ENCODE measurements at places on chromosomes 6 and 20.

- DNase-seq = no peak
Measured at GRCh38 chr6:87378947-87379346, 28.8 kb upstream of the CFAP206 start.

- no peak for DNase-seq
Measured at GRCh38 chr6:167934426-167934864, 63.0 kb upstream of the KIF25 start.

GRCh38 chr6:135181333-135182070, 394 bp downstream of the MYB start:
- no peak for DNase-seq

DNA sequence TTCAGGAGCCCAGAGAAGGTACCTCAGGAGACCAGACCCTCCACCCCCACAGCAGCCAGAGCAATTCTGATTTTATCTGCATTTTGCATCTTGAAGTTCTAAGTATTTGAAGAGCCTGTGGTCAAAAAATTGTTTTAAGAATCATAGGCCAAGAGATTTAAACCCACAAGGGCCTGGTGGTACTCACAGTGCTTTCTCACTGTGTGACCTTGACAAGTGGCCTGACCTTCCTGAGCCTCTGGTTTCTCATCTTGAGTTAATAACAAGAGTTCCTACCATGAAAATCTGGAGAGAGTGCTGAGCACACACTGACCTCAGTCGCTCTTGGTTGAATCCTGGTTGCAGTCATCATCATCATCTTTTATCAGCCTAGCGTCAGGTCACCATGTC, 45.4 kb upstream of the ID1 start:
- no peak for DNase-seq

- DNase-seq = no peak
Measured at GRCh38 chr6:19734061-19734460, 103.1 kb upstream of the ID4 start.

- DNase-seq = no peak
Measured at GRCh38 chr20:208942-209566, 18.0 kb upstream of the DEFB129 start.

- no peak for DNase-seq
Measured at GRCh38 chr20:13443690-13444089, 195.0 kb downstream of the TASP1 start.

DNA sequence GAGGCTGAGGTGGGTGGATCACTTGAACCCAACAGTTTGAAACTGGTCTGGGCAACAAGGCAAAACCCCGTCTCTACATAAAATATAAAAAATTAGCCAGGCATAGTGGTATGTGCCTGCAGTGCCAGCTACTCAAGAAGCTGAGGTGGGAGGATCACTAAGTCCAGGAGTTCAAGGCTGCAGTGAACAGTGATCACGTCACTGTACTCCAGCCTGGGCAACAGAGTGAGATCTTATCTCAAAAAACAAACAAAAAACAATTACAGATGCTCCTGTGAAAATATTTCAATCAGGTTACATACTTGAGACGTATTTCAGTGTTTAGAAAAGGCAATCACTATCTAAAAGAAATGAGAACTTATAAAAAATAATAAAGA, 33.8 kb downstream of the RANBP9 start:
- DNase-seq = no peak

- no peak for DNase-seq
Measured at GRCh38 chr6:132865364-132865763, 51.0 kb downstream of the RPS12 start.

GRCh38 chr6:84977363-84977705, 212.9 kb upstream of the TBX18 start:
- no peak for DNase-seq

GRCh38 chr20:1769491-1769890, 111.9 kb upstream of the SIRPG start:
- DNase-seq = no peak

- no peak for DNase-seq
Measured at GRCh38 chr20:46715292-46715756, 5.9 kb downstream of the SLC2A10 start.

GRCh38 chr20:45153752-45154151, 20.9 kb upstream of the PI3 start:
- DNase-seq = no peak

DNA sequence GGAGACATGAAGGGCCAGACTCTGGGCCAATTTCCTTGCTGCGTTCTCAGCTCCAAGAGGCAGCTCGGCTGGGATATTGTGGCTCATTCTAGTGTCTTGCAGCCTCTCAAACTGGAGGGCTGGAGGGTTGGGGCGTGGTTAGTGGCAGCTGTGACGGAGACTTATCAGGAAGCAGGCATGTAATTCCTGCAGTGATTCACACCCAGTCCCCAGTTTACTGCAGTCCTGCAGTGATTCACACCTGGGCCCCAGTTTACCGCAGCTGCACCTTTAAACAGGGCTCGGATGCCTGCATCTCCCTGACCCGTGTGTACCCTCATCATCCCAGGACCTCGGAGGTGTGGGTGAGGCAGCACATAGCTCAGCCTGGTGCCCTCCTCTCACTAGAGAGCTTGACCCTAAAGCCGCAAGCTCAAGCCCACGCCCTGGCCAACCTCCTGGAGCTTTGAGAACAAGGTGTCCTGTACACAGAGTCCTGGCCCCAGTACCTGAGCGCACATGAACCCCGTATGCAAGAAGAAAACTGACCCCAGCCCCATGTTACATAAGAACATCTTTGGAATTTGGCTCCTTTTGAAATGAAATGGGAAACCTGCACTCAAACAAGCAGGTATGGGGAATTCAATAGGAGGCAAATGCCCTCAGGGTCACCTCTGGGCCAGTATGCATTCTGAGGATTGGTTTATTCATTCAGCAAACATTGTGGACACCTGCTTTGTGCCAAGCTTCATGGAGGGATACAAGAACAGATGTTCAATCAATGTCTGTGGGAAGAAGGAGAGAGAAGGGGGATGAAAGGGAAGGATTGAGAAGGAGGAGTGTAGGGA, 55.3 kb upstream of the FAM83D start:
- DNase-seq = no peak

- no peak for DNase-seq
Measured at GRCh38 chr6:79808921-79809320, 138.4 kb downstream of the ELOVL4 start.

GRCh38 chr20:50172347-50173013, 18.1 kb upstream of the CEBPB start:
- DNase-seq = no peak

GRCh38 chr20:3223651-3223993, 14.3 kb downstream of the ITPA start:
- no peak for DNase-seq

DNA sequence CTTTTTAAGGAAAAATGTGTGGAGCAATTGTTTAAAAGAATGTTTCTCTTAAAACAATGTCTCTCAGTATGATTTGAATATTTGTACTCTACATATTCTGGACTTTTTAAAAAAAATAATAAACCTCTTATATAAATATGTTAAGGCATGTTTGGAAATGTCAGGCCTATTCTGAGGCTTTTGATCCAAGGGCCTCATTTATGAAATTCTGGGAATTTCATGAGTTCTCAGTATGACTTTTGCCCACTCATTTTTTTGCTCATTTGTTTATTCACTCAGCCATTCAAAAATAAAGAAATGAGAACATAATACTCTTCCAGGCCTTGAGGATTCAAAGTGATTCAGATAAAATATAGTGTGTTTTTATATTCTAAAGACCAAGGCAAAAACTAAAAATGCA, 60.4 kb downstream of the DOK5 start:
- DNase-seq = no peak

DNA sequence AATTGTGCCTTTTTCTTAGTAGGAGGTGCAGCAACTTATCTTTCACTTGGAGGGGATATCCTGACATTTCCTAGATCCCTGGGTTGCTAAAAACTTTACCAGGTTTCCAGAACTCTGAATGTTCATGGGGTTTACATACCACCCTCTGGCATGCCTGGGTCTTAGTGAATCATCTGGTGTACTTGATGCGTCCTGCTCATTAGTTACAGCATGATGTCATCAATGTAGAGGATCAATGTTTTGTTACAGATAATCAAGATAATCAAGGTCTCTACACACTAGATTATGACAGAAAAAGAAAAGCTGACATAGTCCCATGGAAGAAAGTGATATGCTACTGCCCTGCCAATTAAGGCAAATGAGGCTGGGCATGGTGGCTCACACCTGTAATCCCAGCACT, 27.0 kb downstream of the FITM2 start:
- no peak for DNase-seq

All from stimulated activated CD8-positive, alpha-beta memory T cell treated with anti-CD3 and anti-CD28 coated beads, Interleukin-4, amount 100 ng/mL, for 1 hour (primary cell).